ENCODE measurements at places on chromosomes 3 and 15. TPM values are rescaled to one million over a fixed set of nuclear protein-coding genes. Genes with fewer than 3 reads are reported as not detected.
A peak's percentile ranks its signal among the peaks of the same experiment; 100 is the strongest.

DNA sequence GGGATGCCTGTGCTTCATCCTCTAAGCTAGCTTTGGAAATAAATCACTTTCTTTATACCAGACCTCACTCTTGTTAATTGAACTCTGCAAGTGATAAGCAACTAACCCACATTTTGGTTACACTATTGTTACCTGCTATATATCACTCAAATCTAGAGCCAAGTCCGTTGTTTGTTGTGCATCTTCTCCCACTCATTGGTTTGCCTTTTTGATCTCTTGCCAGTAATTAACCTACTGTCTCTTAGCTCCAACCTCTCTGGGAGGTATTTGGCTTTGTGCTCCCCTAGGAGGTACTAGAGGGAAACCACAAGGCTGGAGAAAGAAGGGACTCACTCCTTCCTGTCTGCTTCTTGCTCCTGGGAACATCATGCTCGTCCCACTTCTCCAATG, 12.8 kb upstream of the CRBN start:
- no peaks in the 10 kb centered on the region for H3K27me3 ChIP-seq
- H3K4me3 ChIP-seq, result peak overlapping the region; percentile 40
- H3K36me3 ChIP-seq, result no peaks in the 10 kb centered on the region
- no peak for DNase-seq
- H3K4me1 ChIP-seq, result peaks cover 30% of the 10 kb centered on the region
- peak overlapping the region; percentile 83 for H3K27ac ChIP-seq

DNA sequence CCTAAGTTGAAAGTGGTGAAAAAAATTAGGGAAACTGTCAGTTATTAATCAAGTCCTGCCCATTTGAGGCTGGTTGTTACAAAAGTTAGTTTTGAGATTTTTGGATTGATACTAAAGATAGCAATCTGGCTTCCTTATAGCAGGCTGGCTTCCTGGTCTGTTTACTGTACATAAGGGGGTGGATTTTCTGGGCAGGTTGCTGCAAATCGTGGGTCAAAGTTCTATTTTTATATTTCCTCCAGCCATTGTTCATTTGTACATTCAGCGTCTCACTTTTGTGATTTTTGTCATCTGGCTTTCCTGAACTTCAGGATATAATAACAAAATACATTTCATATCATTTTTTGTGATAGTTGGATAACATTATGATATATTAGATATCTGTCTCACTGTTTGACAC, 49.5 kb downstream of the CLDN1 start:
- no peaks in the 10 kb centered on the region for H3K4me1 ChIP-seq
- peaks cover 3% of the 10 kb centered on the region for H3K27me3 ChIP-seq
- no peak for DNase-seq
- no peak overlapping the region for H3K4me3 ChIP-seq

DNA sequence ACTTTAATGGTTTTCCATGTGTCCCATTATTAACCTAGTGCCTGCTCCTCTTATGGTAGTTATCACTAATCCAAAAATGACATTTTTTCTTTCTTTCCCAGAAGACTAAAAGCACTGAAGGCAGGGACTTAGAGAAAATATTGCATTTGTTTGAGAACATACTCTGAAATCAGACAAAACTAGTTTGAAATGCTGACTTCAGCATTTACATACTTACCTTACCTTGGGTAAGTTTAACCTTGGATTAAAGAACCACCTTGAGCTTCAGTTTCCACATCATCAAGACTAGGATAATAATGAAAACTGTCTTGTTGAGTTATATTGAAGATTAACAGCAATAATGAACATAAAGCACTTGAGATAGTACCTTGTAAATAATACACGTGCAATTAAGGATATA, 413.0 kb downstream of the SOX2 start:
- no peaks in the 10 kb centered on the region for H3K36me3 ChIP-seq
- no peak overlapping the region for H3K27ac ChIP-seq
- H3K27me3 ChIP-seq, result no peaks in the 10 kb centered on the region
- H3K4me3 ChIP-seq, result no peak overlapping the region
- no peak for DNase-seq

DNA sequence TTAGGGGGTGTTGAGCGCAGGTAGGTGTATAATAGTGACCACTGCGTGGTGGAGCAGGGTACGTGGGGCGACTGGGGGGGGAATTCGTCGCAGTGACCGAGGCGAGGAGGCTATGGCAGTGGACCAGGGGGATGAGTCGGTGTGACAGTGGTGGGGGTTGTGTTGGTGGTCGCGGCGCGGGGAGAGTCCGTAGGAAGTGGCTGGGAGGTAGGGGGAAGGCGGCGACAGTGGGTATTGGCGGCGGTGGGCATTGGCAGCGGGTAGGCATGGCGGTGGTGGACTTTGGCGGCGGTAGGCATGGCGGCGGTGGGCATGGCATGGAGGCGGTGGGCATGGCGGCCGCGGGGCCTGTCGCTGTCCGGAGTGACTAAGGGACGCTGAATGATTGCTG, 739 bp downstream of the SNRPN start:
- peaks cover 20% of the 10 kb centered on the region for H3K36me3 ChIP-seq
- DNase-seq, result peak; percentile 7
- peaks cover 17% of the 10 kb centered on the region for H3K4me1 ChIP-seq
- peak overlapping the region; percentile 84 for H3K4me3 ChIP-seq
- no peaks in the 10 kb centered on the region for H3K27me3 ChIP-seq

DNA sequence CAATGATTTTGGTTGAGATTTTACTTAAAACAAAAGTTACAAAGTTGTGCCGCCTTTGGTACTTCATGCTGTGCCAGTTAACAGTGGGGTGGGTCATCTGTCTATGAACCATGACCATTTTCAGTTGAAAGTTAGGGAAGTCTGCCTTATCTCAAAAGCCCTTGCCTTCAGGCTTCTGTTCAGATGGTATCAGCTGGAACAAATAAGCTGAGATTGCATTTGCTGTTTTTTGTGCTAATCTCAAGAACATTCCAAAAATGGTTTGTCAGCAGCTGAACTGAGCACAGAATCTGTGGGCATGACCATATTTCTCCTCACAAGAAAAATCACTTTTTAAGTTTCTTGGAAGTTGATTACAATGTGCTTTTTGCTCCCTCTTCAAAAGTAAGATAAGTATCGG, 142.3 kb downstream of the IL5RA start:
- no peak overlapping the region for H3K27ac ChIP-seq
- H3K4me3 ChIP-seq, result no peak overlapping the region
- H3K27me3 ChIP-seq, result peaks cover 10% of the 10 kb centered on the region
- DNase-seq, result no peak
- H3K4me1 ChIP-seq, result no peaks in the 10 kb centered on the region
- H3K36me3 ChIP-seq, result no peaks in the 10 kb centered on the region

The U2SURP gene
- 111 TPM for total RNA-seq

The NR1I2 gene
- 0.10 TPM for total RNA-seq
